ENCODE measurements at places on chromosomes 5 and 9. TPM values are rescaled to one million over a fixed set of nuclear protein-coding genes. Genes with fewer than 3 reads are reported as not detected.

DNA sequence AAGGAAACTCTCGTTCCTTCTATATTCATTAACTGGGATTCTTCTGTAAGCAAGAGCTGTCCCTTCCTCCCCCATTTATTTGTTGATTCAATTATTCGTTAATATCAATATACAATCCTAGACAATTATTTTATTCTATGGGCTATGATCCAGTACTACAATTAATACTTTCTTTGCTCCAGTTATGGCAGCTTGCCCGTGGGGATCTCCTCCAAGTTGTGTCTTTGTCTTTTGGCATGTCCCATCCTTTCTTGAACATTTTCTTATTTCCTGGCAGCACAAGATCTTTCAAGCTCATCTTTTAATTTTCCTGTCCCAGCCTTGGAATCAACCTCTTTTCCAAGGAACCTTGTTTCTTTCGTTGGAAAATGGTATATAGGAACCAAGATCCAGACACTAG, 249.3 kb downstream of the GAS1 start:
- no peak for DNase-seq

- DNase-seq, result no peak
Observed at GRCh38 chr9:33227008-33227398, 13.0 kb upstream of the SPINK4 start.

Gene NR5A1
- total RNA-seq, result not detected

Gene SLC34A1
- total RNA-seq, result 0.19 TPM

- no peak for DNase-seq
Observed at GRCh38 chr5:111762895-111763294, 5.9 kb upstream of the NREP start.

Gene HK3
- 0.46 TPM for total RNA-seq

Gene SAXO1
- not detected for total RNA-seq

DNA sequence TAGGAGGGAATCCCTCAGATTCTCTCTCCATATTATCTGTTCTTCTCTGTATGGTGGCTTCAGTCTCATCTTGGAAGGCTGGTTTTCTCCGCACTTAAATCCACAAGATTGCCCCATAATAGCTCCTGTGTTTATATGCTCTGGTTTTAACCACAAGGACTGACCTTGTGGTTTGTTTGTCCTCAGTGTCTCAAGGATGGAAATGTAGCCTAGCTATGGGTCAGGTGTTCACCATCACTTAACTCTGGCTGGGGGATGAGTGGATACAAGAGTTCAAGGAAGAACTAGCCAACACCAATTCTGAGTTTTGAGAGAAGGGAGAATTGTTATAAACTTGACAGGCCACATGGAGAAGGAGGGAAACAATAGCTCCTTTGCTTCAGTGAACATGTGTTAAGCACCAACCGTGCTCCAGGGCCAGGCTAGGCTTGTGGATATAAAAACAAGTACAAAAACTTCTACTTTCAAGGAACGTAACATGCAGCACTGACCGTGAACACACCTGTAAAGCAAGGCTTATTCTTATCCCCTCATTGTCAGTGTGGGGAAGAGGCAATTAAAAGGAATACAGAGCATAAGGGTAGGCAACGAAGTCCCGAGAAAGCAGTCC, 75.6 kb upstream of the VLDLR start:
- DNase-seq, result no peak

DNA sequence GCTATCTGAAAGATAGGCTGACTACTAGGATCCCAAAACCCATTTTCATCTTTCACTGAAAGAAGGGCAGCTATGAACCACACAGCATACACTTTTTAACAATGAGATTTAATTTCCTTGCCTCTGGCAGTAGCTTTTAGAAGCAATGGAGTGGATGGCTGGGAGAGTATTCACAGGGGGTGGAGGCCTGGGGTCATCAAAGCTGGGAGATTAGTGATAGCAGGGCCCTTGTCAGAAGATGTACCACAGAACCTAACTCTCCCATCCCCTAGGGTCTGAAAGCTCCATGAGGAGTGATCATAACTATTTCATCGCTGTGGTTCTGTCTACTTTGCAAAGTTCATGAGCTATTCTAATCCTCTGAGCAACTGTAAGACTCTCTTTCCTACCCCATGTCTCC, 332.2 kb downstream of the PRELID2 start:
- no peak for DNase-seq

GRCh38 chr5:72661405-72661804, 154.2 kb upstream of the ZNF366 start:
- DNase-seq, result no peak

GRCh38 chr5:72878854-72879253, 62.4 kb downstream of the TNPO1 start:
- no peak for DNase-seq

GRCh38 chr5:143311428-143311827, 92.1 kb downstream of the NR3C1 start:
- no peak for DNase-seq

GRCh38 chr9:121358751-121359150, 11.3 kb downstream of the STOM start:
- DNase-seq, result no peak

DNA sequence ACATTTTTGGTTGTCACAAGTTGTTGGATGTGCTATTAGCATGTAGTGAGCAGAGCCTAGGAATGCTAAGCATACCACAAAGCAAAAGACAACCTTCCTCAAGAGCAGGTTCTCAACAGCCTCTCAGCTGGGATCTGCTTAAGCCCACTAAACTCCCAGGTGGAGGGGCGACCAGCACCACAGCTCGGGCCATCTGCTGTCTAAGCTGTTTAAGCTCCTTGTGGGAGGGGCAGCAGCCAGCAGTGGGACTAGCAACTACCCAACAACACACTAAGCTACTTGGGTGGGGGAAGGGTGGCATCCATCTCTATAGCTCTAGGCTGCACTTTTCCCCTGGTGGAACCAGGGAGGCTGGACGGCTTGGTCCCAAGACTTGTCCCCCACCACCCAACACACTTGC, 1052.7 kb upstream of the ARRDC3 start:
- no peak for DNase-seq

DNA sequence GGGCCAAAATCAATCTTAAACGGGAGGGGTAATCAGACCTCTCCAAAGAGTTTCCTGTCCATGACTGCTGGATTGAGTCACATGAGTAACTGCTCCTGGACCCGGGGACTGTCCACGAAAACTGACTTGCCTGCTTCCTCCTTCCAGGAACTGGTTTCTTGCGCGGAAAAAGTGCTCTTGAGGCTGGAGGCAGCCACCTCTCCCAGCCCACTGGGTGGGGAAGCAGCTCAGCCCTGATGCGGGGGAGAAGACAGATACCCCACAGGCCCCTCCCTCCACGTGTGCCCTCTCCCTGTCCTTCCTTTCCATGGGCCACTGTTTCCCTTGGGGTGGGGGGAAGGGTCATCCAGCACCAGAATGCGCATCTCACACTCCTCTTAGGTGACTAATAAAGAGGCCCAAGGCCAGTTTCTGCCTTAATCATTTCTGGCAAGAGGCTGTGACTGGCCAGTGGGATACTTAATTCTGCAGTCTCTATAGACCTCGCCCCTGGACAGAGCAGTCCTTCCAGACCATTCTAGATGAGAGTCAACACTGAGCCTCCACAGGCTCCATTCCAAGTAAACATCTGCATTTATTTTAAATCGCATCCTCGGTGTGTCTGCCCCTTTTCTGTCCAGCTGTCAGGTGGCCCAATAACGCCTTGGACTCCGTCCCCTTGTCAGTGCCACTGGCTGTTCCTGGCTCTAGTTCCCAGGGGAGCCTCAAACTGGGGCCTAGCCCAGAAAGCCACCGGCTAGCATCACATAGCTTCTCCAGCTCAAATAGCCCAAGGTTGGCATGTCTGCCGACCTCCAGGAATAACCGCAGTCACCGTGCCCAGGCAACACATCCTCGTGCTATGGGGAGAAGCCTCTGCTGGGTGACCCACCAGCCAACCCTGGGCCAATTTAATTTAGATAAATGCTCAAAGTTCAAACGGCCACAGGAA, 12.0 kb downstream of the REXO4 start:
- DNase-seq, result no peak

GRCh38 chr9:90142580-90142979, 500.0 kb downstream of the DIRAS2 start:
- DNase-seq, result peak; percentile 55

- DNase-seq, result no peak
Observed at GRCh38 chr9:121261755-121262154, 6.2 kb upstream of the GSN start.

Gene PLAC8L1
- 0.42 TPM for total RNA-seq

GRCh38 chr5:14742498-14742897, 78.0 kb downstream of the OTULIN start:
- DNase-seq, result no peak

Gene ASTN2
- total RNA-seq, result 4.2 TPM

Gene VCAN
- 0.14 TPM for total RNA-seq

DNA sequence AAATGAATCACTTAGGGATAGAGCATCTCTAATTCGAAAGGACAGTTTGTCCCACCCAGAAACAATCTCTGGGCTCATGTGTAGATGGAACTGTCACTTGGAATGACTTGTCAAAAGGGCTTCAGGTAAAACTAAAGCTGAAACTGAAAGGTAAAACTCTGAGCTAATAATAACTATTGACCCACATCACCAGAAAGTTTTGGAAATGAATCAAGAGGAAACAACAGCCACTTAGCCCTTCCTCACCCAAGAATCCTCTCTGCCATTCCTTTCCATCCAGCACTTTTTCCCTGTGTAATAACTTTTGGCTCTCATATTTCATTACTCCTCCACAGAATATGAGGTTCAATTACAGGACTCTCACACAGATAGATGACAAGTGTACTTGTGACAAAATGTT, 14.0 kb upstream of the GLRX start:
- DNase-seq, result no peak

GRCh38 chr5:58794875-58795274, 212.0 kb downstream of the RAB3C start:
- DNase-seq, result peak; percentile 52

DNA sequence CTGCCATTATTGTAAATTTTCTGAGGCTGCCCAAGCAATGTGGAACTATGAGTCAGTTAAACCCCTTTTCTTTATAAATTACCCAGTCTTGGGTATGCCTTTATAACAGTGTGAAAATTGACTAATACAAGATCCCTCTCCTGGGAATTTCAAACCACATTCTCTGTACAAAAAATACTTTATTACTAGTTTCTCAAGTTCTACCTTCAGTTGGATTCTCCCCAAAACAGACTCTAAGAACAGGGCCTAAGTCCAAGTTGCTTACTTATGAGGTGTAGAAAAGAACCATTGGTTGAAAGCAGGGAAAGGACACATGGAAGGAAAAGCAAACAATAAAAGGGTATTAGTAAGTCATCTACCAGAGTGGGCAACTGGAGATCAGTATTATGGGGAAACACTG, 343.2 kb downstream of the TMEM232 start:
- no peak for DNase-seq

Gene RGS3
- 36.5 TPM for total RNA-seq

- no peak for DNase-seq
Observed at GRCh38 chr5:159763562-159763961, 152.7 kb upstream of the ADRA1B start.

GRCh38 chr9:131651160-131651559, 88.7 kb downstream of the RAPGEF1 start:
- DNase-seq, result no peak

GRCh38 chr5:22372826-22373660, 480.1 kb downstream of the CDH12 start:
- DNase-seq, result no peak

DNA sequence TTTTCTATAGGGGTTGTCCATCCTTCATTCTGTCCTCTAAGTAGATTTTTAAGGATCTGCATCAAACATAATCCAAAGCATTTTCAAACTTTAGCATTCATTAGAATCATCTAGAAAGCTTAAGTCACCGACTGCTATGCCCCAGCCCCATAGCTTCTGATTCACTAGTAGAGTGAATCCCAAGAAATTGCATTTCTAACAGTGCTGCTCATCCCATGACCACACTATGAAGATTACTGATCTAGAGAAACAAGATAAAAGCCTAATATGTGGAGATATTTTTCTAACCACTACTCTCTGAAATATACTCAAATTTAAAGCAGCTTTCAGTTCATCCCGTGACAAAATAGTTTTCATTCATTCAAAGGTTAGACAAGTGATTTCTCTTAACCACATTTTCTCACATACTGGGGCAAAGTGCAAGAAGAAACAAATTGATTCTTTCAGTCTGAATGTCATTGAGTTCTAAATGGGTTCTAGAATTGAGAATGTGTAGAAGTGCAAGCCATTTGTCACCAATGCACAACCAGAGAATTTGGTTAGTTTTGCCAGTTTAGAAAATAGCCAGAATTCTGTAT, 286.9 kb upstream of the CD180 start:
- DNase-seq, result no peak

DNA sequence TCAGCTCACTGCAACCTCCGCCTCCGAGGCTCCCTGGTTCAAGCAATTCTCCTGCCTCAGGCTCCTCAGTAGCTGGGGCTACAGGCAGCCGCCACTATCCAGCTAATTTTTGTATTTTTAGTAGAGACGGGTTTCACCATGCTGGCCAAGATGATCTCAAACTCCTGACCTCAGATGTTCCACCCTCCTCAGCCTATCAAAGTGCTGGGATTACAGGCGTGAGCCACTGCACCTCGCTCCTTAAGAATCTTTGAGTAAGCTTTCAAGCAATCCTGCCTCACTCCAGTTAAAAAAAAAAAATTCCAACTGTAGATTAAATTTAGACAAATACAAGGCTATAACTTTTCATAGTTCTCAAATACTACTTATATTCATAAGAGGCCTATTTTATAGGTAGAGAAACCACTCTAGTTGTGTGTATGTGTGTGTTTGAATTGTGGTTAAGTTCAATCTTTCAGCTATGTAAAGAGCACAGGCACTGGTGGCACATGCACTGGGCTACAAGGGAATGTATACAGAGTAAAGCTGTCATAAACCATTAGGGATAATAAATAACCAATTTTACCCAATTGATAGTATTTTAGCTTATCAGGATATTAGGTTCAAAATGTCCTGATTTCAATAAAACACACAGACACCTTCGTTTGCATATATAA, 50.6 kb upstream of the RAPGEF6 start:
- DNase-seq, result no peak

Gene ZNF454
- total RNA-seq, result not detected

DNA sequence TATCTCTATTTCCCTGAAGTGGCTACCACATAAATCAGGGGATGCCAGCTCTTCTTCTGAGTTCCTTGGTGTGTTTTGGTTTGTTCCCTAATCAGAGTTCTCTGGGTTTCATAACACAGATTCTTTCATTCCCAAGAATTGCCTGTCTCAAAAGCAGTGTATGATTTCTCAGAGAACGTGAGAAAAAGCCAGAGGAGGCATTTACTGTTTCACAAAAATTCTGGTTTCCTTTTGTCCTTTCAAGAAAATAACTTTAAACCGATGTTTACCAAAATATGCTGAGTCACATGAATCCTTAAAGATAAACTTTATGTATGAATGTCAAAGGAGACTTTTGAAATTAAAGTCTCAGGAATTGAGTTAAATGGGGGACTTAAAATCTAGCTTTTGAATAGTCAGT, 314.3 kb downstream of the EBF1 start:
- no peak for DNase-seq

Gene FOXD4
- not detected for total RNA-seq

Gene AK8
- total RNA-seq, result 0.24 TPM

Data from activated T-cell treated with anti-CD3 and anti-CD28 coated beads, Interleukin-2, amount 50 U/mL, for 72 hours (primary cell).